ENCODE measurements at places on chromosomes 1 and 21.
A peak's percentile ranks its signal among the peaks of the same experiment; 100 is the strongest.

GRCh38 chr1:170836141-170836540 is 99.2 kb upstream of the MROH9 start:
- no peak for DNase-seq

DNA sequence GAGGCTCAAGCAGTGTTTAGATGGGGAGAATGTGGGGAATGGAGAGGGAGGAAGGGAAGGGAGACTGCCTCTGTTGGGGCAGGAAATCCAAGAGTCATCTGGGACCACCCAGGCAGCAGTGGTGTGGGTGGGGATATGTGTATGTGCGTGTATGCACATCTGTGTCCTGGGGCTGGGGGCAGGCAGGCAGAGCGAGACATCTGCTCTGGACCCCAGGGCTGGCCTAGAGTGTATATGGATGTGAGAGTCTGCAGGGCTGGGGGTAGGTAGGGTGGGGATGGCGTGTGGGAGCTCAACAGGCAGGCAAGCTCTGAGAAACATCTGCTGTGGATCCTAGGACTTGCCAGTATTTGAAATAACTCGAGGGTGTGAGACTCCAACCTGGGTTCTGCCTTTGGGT is 3.5 kb downstream of the PTCH2 start:
- DNase-seq = no peak

GRCh38 chr21:42039470-42039901 is 29.3 kb upstream of the ZBTB21 start:
- no peak for DNase-seq

GRCh38 chr1:196121181-196121580 is 487.1 kb downstream of the KCNT2 start:
- no peak for DNase-seq

DNA sequence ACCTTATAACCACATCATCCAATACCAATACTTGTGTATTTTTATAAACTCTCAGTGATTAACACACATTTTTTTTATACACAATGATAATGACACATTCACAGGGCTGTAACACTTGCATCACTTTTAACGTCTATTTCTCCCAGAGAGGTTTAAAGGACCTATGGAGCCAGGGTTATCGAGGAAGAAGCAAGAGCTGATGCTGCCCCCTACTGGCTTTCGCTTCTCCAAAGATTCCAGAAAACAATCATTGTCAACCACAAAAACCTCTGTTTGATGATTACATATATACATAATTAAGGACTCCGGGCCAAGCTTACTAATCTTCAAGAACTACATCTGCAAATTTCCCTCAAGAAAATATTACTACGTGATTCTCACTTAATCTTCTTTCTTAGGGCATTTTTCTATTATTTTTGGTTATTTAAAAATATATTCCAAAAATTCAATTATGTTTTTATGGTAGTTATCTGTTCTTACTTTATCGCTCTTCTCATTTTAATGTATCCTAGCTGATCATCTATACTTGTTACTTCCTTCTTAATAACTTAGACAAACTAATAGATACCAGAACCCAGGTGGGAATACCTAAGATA is 214.5 kb downstream of the VAV3 start:
- DNase-seq = peak; percentile 48

- DNase-seq = no peak
These were observed 520.4 kb upstream of the CXADR start for GRCh38 chr21:16992448-16992847.

- no peak for DNase-seq
These were observed 321.3 kb downstream of the CAMTA1 start for GRCh38 chr1:7106442-7107108.

DNA sequence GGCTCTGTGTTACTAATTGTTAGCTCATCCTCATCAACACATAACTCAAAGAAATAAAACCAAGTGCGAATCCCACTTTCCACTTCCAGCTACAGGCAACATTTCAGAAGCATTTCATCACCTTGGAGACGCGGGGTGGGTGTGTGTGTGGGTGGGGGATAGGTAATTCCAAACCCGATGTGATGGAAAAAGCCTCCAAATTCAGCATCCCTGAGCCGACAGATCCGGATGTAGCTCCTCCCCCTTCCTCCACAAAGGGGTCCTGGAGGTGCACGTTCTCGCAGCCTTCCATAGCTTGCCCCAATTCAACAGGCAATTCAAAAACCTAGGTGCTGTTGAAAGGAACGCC is 486 bp downstream of the HSPA13 start:
- no peak for DNase-seq

GRCh38 chr21:35095859-35096291 is 46.8 kb upstream of the RUNX1 start:
- DNase-seq = no peak

DNA sequence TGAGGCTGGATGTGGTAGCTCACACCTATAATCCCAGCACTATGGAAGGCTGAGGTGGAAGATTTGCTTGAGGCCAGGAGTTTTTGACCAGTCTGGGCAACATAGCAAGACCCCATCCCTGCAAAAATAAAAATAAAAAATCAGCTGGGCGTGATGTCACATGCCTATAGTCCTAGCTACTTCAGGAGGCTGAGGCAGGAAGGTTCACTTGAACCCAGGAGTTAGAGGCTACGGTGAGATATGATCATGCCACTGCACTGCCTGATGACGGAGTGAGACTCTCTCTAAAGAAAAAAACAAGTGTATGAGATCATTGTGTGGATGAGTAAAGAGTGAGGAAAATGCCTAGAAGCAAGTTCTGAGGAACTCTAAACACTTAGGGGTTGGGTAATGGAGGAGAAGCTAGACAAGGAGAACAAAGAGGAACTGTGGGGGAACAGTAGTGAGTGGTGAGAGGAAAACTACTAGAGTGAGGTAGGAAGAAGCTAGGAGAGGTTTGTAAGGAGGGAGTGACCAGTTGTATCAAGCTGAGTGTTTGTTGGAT is 17.0 kb downstream of the CLIC4 start:
- DNase-seq = no peak

DNA sequence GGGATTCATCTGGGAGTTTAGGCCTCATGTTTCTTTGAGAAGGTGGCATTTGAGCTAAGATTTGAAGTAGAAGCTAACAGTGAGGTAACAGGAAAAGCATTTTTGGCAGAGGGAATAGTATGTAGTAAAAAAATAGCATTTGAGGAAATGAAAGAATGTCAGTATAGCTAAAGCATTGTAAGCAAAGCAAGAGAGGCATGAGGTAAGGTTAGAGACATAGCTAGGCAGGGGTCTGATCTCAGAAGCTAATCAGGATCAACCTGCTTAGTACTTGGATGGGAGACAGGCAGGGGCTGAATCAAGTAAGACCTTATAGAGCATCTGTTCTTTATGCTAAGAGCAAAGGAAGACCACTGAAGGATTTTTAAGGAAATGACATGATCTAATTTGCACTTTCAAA is 4.0 kb downstream of the POLR3C start:
- no peak for DNase-seq

DNA sequence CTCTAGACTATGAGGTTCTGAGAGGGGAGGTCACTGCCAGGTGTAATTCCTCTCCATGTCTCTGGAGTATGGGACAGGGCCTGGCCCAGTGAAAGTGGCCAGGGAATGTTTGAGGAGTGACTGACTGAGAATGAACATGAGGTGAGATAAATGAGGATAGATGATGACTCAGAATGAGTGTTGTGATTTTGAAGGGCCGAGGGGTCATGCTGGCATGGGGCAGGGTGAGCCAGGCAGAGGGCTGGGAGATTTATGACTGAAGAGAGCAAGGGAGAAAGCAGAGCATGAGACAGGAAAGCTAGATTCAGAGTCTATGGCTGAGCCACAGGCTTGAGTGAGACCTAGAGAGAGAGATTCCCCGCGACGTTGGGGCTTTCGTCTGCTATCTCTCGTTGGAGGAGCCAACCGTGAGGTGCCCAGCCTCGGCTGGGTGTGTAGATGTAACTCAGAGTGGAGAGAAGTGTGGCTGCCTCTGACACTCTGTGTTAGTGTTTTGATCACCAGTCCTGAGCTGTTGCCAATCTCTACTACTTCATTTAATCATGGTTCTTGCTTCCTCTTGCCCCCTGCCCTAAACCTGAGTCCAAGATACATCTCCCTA is 50.1 kb downstream of the FOXD2 start:
- no peak for DNase-seq

DNA sequence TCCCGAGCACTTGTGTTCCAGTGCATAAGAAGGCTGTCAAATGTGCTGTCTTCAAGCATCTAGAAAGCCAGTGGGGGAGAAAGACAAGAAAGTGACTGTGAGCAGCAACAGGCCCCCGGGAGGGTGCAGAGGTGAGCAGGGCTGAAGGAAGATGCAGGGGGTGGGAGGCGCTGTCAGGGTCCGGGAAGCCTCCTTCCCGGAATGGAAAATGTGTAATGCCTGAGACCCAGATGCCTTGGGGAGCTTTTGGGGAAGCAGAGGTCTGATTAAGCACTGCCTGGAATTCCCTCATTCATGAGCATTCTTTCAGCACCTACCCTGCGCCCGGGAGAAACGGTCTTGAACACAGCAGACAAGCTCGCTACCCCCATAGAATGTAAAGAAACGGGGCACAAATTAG is 1.3 kb downstream of the NPHP4 start:
- no peak for DNase-seq

DNA sequence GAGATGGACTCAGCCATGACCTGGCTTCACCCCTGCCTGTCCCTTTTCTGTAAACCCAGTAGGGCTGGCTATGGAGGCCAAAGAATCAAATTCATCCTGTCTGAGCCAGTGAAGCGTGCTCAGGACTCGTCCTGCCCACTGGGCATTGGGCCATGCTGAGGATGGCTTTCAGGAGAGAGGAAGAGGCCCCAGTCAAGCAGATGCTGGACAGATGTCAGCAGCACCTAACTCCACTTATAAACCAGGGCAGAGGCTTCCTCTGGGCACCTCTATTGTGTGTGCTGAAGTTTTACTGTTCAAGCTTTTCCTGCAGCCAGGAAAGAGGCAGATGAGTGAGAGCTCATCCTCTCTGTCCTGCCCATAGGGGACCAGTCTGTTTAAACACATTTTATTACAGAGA is 97.4 kb upstream of the GCLM start:
- DNase-seq = no peak

DNA sequence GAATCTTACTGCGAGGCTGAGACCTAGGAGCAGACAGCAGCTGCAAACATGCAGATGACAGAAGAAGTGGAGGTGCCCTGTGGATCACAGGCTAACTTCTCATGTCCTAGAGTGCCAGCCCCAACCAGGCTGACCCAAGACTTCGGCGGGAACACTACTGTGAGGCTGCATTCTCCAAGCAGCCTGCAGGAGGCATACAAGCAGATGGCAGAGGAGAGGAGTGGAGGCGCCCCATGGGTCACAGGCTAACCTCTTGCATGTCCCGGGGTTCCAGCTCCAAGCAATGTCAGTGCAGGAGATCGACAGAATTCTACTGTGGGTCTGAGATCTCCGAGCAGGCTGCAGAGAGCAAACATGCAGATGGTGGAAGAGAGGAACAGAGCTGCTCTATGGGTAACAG is 98.1 kb upstream of the ZNF678 start:
- DNase-seq = no peak

GRCh38 chr1:187891993-187892682 is 1063.4 kb downstream of the PLA2G4A start:
- no peak for DNase-seq

- peak; percentile 55 for DNase-seq
These were observed 791 bp downstream of the USP24 start for GRCh38 chr1:55214212-55214933.

- DNase-seq = no peak
These were observed 54.2 kb downstream of the MIGA1 start for GRCh38 chr1:77833521-77834100.

DNA sequence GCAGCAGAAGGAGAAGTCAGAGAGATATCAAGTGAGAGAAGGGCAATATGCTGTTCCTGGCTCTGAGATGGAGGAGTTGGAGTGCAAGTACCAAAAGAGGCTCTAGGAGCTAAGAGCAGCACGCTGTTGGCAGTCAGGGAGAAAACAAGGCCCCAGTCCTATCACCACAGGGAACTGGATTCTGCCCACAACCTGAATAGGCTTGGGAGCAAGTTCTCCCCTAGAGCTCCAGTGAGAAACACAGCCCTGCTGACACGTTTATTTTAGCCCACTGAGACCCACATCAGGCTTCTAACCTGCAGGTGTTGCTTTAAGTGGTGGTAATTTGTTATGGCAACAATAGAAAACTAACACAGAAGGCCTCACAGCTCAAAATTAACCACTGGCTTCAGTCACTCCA is 31.8 kb upstream of the ZNF644 start:
- no peak for DNase-seq

Data from left cardiac atrium (tissue), 4 donors.